ENCODE measurements at places on chromosomes 5 and 9. TPM values are rescaled to one million over a fixed set of nuclear protein-coding genes. Genes with fewer than 3 reads are reported as not detected.

Gene SV2C
- 0.66 TPM for total RNA-seq

Gene NEURL1B
- total RNA-seq = 6.1 TPM

Gene TMEM252
- not detected for total RNA-seq

Gene SLC6A7
- total RNA-seq = not detected

Gene GHR
- 0.27 TPM for total RNA-seq

Data from neural crest cell (in vitro differentiated cells).